Foreskin keratinocyte (primary cell): ENCODE measurements at places on chromosomes 1 and 21. TPM values are rescaled to one million over a fixed set of nuclear protein-coding genes. Genes with fewer than 3 reads are reported as not detected.

Gene ST6GALNAC3
- 0.07 and 0.24 TPM in 2 replicates for total RNA-seq

Gene RPE65
- total RNA-seq = not detected in 2 replicates

Gene TRIM63
- total RNA-seq = not detected in 2 replicates

Gene HS2ST1
- 14.5 and 15.1 TPM in 2 replicates for total RNA-seq

Gene TNFSF18
- total RNA-seq = 0.31 and 0.39 TPM in 2 replicates

Gene CYP4A22
- total RNA-seq = not detected in 2 replicates

Gene RWDD3
- total RNA-seq = 9.9 and 10.5 TPM in 2 replicates

Gene AHDC1
- total RNA-seq = 12.1 and 14.8 TPM in 2 replicates

Gene PRKAA2
- total RNA-seq = 0.18 and 0.20 TPM in 2 replicates

Gene TACSTD2
- total RNA-seq = 103 and 150 TPM in 2 replicates

Gene UBIAD1
- total RNA-seq = 11.3 and 13.3 TPM in 2 replicates

Gene TRIM67
- total RNA-seq = not detected in 2 replicates

Gene SLAMF1
- not detected in 2 replicates for total RNA-seq

Gene C1orf185
- total RNA-seq = not detected in 2 replicates

Gene ITPKB
- total RNA-seq = 11.7 and 11.9 TPM in 2 replicates

Gene FLG
- 0.18 and 0.34 TPM in 2 replicates for total RNA-seq

Gene S1PR1
- total RNA-seq = 16.9 and 24.9 TPM in 2 replicates

Gene IGSF21
- total RNA-seq = not detected in 2 replicates

Gene OR2T27
- not detected in 2 replicates for total RNA-seq

Gene RXFP4
- not detected in 2 replicates for total RNA-seq

Gene LCE1B
- 0.42 and 0.61 TPM in 2 replicates for total RNA-seq

Gene TFAP2E
- 0.18 and 0.31 TPM in 2 replicates for total RNA-seq

Gene POU3F1
- total RNA-seq = 0.14 and 0.25 TPM in 2 replicates

Gene SYT2
- total RNA-seq = 0.03 and 0.07 TPM in 2 replicates

Gene DDX59
- 14.0 and 14.4 TPM in 2 replicates for total RNA-seq

Gene FAM3B
- total RNA-seq = not detected in 2 replicates

Gene TNNT2
- total RNA-seq = 0.11 and 0.17 TPM in 2 replicates
